ENCODE measurements at places on chromosomes 7 and 10. TPM values are rescaled to one million over a fixed set of nuclear protein-coding genes. Genes with fewer than 3 reads are reported as not detected.

- no peak for DNase-seq
Observed at GRCh38 chr10:112797855-112798254, 152.2 kb upstream of the TCF7L2 start.

INMT gene
- total RNA-seq: 3.3 TPM

TSPAN13 gene
- 193 TPM for total RNA-seq

GRCh38 chr7:50497068-50497642, 47.0 kb upstream of the FIGNL1 start:
- no peak for DNase-seq

BTBD16 gene
- total RNA-seq: not detected

- DNase-seq: no peak
Observed at GRCh38 chr7:16504019-16504418, 22.6 kb upstream of the LRRC72 start.

GRCh38 chr7:123120286-123120685, 79.5 kb downstream of the SLC13A1 start:
- no peak for DNase-seq

BAMBI gene
- total RNA-seq: 165 TPM

GRCh38 chr10:47053081-47053798, 142.0 kb downstream of the PTPN20 start:
- DNase-seq: no peak

DNA sequence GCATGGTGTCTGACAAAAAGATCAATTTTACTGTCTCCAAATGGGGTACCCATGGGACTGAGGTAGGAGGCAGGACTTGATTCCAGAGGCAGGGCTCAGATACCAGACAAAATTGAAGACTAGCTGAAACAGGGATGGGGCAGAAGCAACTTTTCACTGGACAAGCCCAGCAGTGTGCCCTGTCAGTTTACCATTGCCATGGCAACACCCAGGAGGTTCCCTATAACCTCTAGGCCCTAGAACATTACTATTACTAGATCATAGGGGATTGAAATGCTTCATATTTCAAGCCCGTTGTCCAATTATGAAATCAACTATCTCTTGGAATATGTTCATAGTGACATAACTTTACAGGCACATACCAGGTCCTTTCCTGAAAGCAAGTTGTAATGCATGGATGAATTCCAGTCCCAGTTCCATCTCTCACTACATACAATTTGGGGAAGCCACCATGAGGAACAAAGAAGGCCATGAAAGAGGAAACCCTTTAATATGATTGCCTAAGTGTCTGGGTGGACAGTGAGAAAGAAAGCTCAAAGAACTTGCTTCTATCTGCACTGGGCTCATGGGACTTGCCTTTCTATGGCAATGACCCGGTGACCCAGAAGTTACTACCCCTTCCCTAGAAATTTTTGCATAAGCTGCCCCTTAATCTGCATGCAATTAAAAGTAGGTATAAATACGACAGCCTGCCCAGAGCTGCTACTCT, 557.9 kb downstream of the KCNMA1 start:
- DNase-seq: no peak

RNF32 gene
- total RNA-seq: 26.0 TPM

Data from Caco-2 (cell line).